Hepatic stellate cell (primary cell): ENCODE measurements at places on chromosomes 12 and 14.

GRCh38 chr12:42490261-42490842 is 99.2 kb downstream of the PRICKLE1 start:
- no peak for DNase-seq

DNA sequence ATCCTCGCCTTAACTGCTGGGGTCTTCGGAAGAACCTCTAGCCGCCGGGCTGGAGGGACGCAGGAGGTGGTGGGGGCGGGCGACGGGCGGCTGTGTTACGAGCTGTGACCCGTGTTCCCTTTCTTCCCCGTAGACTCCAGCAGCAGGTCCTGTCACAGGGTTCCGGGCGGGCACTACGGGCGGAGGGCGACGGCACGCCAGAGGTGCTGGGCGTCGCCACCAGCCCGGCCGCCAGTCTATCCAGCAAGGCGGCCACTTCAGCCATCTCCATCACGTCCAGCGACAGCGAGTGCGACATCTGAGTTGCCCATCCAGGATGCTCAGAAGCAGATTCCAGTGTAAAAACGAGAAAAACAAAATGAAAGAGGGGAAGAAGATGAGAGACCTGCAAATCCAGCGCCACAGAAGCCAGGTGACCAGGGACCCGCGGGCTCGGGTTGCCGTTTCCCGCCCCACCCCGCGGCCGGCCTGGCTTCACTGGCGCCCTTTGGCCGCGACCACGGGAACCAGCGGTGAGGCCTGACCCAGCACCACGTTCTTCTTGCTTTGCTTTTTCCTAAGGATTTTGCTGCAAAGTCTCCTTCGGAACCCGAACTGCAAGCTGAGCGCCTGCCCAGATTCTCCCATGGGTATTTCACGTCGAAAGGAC is 2.1 kb downstream of the SIX6 start:
- no peak for DNase-seq

DNA sequence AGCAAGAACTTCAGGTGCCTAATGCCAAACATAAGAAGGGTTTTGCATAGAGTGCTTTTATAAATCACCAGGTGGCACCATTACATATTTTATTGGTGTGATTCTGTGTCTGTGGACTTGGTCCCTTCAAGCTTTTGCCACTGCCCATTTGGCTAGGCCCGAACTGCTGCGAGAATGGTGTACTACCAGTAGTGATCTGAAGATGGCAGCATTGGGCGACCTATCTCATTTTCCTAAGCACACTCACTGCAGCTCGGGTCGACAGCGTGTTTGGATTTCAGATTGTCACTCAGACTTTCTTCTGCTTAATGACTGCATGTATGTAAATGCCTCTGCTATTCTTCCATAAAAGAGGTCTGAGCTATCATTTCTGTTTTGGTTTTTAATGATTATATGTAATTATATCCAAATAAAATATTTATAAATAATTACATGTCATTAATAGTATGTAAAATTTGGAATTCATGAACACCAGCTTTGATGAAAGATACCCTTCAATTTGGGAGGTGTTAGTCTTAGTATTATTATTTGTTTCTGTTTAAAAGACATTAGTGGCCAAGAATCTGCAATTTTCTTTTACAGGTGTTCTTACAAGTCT is 78.5 kb downstream of the TPH2 start:
- peak; percentile 31 for DNase-seq

DNA sequence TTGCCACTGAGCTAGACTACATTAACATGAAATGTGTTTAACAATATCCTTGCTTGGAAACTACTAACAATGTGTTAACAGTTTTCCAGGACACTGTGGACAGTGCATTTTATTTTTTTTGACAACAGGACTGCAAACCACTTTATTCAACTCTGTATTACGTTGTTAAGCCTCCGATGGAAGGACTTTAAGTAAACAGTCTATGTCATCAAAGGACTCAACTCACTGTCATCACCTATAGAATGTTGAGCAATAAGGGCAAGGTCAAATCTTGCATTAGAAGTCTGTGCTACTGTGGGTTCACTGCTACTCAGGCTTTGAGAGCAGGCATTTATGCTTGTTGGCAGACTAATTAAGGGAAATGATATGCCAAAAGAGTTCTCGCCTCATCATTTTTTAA is 483.7 kb downstream of the FLRT2 start:
- DNase-seq: no peak

DNA sequence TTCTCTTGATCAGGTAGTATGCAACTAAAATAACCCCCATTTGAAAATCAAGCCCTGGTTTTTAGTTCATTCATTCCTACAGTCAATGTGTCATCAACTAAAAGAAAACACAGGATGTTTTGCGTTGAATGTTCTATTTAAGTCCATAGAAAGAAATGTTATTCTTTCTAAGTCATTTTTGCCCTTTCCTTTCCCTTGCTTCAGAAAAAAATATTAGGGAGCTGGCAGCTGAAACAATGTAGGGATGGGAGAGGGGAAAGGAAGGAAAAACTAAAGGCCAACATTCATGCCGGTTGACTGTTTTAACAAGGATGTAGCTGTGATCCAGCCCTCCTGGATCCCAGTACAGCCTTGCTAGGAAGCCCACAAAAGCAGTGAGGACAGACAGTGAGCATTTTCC is 155.1 kb downstream of the BTG1 start:
- no peak for DNase-seq

DNA sequence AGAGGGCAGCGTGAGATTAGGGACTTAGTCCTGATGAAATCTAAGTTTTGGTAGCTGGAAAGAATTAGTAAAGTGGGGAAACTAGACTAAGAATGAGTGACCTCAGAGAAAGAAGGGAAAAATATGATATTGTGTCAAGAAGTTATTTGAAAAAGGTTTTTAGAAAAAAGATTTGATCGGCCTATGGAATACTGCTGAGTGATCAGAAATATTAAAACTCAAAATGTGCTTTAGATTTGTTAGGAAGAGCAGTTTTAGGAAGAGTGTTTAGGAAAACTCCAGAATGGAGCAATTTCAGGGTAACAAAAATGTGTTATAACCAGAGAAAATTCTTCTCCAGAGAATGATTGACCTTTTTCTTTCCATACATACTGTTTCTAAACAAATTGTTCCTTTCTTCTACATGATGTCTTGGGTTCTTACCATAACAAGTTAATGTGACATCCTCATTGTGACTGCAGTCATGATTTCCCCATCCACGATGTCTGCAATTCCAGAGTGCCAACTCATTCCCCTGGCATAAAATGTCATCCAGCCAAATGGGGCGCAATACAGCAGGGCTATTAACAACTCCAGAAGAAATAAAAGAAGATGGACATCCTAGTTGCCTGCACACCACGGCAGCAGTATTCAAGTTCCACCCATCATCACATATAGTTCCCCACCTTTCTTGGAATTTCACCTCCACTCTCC is 11.8 kb downstream of the CD163L1 start:
- no peak for DNase-seq

DNA sequence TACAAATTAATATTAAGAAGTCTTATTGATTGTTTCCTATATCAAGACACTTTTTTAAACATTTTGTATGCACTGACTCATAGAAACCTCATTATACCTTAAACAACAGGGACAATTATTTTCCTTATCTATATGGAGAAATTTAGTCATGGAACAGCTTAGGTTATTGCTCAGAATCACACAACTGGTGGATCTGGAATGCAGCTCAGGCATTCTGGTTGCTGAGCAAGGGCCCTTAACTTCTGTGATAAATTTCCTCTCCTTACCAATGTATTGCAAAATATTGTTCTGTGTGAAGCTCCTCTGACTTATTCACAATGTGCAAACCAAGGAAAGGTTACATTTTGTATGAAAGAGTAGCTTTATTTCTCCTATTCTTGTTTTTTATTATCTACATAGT is 817.8 kb downstream of the LRFN5 start:
- no peak for DNase-seq

- no peak for DNase-seq
Measured at GRCh38 chr12:71578694-71579258, 84.9 kb downstream of the ZFC3H1 start.

- DNase-seq: no peak
Measured at GRCh38 chr14:32603992-32604565, 275.0 kb downstream of the AKAP6 start.

DNA sequence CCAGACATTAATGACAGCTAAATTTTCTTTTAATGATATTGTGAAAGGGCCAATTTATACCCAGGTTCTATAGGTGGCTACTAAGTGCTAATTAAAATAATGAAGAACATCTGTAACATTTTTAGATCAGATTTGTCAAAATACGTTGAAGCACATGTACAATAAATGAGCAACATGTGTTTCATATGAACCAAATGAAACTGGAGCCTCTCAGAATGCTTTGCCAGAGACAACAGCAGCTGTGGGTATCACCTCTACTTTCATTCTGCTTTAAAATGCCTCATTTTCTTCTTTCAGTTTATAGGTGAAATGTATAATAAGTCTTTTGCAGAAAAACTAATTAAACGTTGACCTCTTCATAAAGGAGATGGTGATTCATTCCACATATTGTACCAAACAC is 26.1 kb upstream of the MYF6 start:
- DNase-seq: no peak

DNA sequence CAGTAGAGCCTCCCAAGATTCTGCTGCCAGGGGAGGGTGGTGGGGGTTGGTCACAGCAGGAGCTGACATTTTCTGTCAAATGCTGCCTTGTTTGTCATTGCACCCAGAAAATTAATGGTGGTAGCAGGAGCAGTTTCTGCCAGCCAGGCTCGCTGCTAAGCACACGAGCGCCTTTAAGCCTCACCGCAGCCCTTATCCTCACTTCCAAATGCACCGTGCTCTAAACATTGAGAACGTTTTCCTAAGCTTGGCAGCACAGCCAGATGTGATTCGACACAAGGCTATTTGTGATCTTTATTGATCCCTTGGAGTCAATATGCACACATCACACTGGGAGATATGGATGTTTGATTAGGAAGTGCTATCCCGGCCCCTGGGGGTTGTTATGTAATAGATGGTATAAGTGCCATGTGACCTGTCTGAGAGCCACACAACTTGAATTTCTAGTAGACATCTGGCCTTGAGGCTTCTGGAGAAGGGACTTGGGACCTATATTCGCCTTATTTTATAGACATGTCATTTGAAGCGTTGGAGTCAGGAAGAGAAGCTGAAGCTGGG is 31.6 kb upstream of the BEGAIN start:
- DNase-seq: no peak

DNA sequence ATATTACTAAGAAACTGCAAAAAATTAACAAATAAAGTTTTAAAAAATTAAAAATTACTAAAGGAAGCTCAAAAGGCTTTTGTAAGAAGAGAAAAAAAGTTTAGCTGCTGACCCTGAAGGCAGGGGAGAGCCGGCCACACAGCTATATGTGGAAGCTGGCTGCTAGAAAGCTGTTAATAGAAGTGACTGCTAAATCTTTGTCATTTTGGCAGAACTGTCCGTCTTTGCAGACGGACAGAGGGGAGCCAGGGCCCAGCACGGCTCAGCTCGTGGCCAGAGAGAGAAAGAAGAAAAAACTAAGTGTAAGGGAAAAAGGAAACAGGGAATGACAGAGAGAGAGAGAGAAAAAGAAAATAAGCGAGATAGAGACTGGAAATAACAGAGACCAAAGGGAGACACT is 27.9 kb downstream of the PRMT8 start:
- no peak for DNase-seq

DNA sequence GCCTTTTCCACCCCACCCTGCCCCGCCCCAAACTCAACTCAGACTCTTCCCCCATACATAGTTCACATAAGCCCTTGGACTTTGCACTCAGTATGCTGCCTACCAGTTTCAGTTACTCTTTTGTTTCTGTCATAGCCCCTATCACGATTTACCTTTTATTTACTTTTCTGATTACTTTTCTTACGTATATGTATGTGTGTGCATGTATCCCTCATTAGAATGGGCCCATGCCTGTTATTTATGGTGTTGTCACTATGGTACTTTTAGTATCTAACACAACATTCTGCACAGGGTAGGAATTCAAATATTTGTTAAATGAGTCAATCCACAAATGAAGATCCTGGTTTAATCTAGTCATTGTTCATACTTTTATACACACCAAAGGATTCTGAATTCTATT is 16.5 kb upstream of the LUM start:
- DNase-seq: no peak

GRCh38 chr12:12356467-12356895 is 397 bp upstream of the BORCS5 start:
- no peak for DNase-seq
